Activated CD4-positive, alpha-beta memory T cell treated with anti-CD3 and anti-CD28 coated beads for 36 hours (primary cell): ENCODE measurements at places on chromosomes 16 and 17.

DNA sequence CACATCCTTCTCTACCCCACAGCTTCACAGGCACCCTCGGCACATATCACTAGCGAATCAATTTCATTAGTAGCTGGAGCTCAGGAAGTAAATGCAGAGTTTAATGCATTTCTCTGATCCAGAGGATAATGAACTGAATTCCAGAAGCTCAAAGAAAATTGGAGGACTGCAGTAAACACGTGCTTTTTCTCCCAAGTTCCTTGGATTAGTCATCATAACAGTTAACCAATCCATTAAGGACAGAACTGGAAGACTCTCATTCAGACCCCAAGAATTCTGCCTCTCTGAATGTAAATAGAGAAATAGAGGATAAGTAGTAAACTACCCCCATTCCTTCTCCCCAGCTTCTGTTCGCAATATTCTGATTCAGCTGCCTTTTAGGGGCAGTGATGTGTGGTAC, 40.7 kb downstream of the DUSP14 start:
- DNase-seq, result no peak

- DNase-seq, result no peak
Observed at GRCh38 chr17:40178021-40178601, 841 bp downstream of the RAPGEFL1 start.

DNA sequence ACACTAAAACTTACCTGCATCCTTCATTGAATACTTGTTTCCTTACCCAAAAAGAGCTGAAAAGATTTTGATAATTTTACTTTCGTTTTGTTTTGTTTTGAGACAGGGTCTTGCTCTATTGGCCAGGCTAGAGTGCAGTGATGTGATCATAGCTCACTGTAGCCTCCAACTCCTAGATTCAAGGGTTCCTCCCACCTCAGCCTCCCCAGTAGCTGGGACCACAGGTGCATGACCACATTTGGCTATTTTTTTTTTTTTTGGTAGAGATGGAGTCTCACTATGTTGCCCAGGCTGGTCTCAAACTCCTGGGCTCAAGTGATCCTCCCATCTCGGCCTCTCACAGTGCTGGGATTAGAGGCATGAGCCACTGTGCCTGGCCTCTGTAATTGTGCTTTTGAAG, 10.0 kb upstream of the TCAP start:
- no peak for DNase-seq

GRCh38 chr16:16871196-16871595, 492.3 kb downstream of the NPIPA7 start:
- no peak for DNase-seq

DNA sequence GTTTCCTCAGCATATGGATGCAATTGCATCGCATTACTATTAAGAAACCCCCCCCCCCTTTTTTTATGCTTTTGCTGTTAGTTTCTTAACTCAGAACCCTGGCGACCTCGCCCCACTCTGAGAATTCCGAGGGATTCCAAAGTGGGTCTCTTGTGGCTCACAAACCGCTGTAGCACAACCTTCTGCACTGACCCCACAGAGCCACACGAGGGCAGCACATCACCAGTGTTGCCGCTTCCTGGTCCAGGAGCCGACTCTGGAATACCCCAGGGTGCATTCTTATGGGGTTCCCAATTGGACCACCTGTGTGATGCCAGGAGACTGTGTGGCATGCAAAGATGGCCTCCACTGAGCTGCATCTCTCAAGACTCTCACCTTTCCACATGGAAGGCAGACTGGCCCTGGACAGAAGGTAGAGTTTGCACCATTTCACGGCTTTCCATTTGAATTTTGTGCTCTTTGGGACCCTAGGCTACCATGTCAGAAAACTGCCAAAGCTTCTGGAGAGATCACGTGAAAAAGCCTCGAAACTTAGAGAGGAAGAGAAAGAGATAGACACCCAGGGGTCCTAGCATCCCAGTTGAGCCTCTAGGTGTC, 432.7 kb upstream of the ASIC2 start:
- DNase-seq, result peak; percentile 31

GRCh38 chr16:66473654-66474519, 46.8 kb downstream of the BEAN1 start:
- DNase-seq, result no peak

DNA sequence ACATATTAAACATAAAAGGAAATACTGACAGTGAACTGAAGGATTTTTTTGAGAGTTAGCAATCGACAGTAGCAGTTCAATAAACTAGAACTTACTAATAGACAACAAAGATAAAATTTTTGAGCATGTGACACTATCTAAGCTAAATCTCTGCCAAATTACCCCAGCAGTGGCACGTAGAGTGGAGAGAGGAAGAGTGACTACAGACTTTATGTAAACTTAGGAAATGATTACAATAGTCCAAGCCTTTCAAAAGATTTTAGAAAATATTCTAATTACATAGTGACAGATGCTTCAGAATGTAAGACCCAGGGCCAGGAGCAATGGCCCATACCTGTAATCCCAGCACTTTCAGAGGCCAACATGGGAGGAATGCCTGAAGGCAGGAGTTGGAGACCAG, 52.4 kb downstream of the CFDP1 start:
- no peak for DNase-seq

DNA sequence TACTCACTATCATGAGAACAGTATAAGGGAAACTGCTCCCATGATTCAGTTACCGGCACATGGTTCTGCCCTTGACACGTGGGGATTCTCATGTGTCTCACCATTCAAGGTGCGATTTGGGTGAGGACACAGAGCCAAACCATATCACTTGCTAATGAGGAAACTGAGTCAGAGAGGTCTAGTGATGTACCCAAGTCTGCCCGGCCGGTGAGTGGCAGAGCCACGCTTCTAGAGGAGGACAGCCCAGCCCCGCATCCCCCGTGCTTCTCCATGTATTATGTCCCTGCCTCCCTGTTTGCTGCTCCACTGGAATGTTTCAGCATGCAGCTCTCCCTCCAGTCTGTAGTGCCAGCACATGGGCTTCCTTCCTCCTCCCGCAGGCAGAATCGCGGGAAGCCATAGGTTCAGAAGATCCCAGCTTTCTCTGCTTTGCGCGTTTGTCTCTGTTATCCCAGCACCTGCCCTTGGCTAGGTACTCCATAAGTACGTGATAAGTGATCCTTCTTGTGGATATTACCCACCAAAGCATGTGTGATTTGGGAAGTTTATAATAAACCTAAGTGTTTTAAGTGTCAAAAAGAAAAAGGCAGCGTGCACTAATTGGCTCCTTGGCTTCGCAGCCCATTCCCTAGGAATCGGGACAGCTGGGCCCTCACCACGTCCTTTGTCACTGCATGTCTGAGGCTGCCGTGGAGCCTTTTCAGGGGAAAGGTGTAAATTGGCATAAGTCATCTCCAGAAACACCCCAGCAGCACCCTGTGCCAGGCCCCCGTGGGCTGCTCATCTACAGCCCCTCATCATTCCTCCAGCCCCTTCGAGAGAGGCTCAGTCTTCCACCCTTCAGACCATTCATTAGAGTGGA, 103.8 kb downstream of the CLEC16A start:
- DNase-seq, result no peak

DNA sequence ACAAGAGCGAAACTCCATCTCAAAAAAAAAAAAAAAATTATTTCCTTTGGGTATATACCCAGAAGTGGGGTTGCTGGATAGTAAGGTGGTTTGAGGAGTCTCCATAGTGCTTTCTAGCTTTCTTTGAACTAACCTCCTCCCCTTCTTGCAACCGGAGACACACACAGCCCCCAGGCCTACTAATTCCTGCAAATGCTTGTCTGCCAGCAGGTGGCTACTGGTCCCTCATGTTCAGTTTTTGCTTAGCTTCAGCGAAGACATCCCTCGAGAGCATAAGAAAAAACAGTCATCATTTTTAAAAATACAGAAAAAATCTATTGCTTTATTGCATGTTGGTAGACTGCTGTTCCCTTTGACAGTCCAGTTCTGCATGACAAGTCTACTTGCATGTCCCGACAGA, 439.0 kb downstream of the UTP18 start:
- no peak for DNase-seq

DNA sequence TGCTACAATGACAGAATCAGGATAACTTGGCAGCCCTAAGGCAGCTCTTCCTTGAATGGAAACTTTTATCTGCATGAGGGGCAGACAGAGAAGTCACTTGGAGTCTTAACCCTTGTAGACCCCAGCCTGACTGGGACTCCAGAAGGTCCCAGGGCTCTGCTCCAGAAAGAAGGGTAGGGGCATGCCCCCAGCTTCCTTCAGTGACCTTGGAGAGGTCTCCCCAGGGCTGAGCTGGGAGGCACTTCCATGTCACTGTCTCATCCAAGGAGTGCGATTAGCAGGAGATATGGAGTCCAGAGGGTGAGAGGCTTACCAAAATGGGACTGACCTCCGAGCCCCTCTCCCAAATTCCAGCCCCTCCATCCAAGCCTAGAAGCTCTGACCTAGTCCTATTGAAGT, 3.4 kb upstream of the NLRC5 start:
- no peak for DNase-seq

DNA sequence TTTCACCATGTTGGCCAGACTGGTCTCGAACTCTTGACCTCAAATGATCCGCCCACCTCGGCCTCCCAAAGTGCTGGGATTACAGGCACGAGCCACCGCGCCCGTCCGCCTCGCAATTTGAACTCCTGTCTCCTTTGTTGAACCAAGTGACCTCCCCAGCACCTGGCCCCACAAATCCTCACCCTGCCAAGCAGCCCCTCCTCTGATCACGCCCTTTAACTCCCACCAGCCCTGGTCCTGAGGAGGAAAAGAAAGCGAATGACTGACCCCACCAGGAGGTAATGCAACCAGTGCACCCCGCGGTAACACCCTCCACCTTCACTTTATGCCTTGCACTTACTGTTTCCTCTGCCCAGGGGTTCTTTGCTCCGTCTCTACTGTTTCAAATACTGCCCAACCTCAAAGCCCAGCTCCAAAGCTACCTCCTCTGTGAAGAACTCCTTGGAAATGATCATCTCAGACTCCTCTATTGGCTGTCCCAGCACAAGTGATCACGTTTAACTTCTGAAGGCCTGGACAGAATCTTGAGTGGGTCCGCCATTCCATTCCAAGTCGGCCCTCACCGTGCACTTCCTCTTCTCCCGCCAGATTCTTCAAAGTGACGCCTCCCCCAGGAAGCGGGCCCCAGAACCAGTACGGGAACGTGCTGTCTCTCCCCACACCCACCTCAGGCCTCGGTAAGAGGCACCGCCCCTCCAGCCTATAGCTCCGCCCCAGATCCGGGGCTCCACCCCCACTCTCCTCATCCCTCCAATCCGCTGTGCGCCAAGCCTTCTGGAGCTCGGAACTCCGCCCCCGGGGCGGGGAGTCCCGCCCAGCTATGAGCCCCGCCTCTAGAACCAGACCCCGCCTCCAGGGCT, 4.4 kb downstream of the CD19 start:
- DNase-seq, result peak; percentile 92

DNA sequence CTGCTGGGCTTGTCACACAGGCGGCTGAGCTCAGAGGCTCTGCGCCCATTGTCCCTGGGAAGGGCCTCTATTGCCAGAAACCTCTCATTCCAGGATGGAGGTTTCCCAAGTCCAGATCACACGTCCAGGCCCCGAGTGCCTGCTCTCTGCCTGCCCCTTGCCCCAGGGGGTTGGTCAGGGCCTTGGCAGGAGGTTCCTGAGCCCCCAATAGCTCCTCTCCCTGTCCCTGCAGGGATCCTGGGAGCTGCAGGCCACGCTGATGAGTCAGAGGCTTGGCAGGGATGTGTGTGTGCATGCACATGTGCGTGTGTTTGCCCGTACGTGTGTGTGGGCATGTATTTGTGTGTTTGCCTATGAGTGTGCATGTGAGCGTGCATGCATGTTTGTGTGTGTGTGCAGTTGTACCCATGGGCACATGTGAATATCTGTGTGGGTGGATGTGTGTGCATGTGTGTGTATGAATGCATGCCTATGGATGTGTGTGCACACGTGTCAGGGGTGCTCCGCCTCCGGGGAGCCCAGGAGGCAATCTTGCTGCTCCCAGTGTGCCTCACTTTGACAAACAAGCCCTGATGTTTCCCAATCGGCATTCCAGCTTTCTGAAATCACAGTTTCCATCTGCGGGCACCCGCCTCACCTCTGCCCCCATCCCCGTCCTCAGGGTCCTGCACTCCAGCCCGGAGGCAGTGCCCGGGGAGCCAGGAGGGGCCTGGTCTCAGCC, 98.4 kb upstream of the GSE1 start:
- no peak for DNase-seq

GRCh38 chr16:19589771-19590302, 34.3 kb downstream of the VPS35L start:
- DNase-seq, result no peak

GRCh38 chr17:69539274-69539673, 124.8 kb downstream of the MAP2K6 start:
- peak; percentile 19 for DNase-seq
